ENCODE measurements at places on chromosomes 1 and 21.

- DNase-seq, result no peak
Observed at GRCh38 chr1:6483017-6483760, 8.3 kb downstream of the PLEKHG5 start.

DNA sequence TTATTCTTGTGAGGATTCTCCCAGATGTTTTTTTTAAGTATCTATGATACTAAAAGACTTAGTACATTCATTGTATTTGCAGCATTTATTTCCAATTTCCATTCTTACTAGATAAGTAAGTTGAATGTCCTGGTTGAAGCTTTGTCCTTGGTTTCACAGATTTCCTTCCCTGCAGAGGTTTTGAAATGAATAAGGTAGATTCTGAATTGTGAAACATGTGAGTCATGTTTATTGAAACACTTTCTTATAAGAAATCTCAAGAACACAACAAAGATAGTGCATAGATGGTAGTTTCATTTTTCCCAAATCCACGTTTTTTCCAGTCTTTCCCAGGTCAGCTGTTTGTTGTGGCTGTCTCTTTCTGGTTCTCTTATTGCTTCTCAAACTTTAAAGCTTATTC, 24.8 kb downstream of the GABPA start:
- no peak for DNase-seq

DNA sequence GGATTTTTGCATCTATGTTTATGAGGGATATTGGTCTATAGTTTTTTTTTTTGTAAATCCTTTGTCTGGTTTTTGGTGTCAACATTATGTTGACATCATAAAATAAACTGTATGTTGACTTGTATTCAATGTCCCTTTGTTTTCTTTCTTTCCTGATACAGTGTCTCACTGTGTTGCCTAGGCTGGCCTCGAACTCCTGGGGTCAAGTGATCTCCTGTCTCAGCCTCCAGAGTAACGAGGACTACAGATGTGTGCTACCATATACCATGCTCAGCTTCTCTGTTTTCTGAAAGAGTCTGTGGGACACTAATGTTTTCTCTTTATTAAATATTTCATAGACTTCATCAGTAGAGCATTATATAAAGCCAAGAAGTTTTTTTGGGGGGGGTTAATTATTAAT, 18.3 kb downstream of the MAN1C1 start:
- DNase-seq, result no peak

DNA sequence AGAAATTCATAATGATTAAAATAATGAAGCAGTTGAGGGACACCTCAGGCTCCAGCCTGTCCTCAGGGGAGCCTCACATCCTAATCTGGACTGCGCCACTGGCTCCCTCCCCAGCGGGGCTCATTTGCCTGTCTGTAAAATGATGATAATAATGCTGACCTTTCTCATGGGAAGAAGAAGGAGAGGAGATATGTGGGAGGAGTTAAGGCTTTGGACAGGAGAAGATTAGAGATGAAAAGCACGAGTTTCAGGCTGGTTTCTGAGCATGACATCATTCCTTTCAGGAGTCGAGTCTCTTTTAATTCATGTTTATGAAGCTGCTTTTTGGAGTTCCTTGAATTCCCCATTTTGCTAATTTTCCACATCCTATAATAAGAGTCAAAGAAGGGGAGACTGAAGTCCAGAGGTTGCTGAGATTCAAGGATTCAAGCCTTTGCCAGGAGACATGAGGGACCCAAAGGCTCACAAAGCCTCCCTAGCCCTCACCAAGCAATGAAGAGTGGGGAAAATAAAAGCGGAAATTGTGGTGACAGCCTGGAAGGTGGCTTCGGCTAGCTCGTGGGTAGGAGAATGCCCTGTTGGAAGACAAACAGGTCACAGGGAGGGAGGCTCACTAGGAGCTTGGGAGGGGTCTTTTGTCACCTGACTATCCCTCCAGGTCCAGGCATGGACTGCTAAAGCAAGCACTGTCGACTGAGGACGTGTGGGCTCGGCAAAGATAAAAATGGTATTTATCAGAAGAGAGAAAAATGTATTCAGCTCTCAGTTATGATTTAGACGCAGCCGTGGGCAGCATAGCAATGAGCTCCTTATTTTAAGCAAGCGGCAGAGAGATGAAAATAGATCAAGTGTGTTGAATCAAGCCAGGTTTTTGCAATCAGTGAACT, 27.5 kb upstream of the STMN1 start:
- no peak for DNase-seq

- DNase-seq, result peak; percentile 80
Observed at GRCh38 chr1:17289721-17290120, 18.3 kb upstream of the PADI4 start.

DNA sequence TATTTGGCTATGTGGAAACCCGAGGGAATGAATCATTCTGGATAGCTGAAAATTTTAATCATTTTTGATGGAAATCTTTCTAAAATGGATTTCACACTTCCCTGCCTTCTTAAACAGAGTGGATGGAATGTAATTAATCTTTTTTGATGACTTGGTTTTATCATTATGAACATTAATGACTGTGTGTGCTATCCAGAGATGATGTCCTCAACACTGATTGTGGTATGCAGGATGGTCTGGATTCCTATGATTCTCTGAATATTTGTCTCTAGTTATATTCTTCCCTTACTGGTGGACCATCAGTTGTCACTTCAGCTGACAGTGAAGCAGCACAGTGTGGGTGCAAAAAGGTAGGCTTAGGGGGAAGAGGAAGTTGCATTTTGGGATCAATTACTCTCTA, 513.5 kb downstream of the LMO4 start:
- peak; percentile 26 for DNase-seq

DNA sequence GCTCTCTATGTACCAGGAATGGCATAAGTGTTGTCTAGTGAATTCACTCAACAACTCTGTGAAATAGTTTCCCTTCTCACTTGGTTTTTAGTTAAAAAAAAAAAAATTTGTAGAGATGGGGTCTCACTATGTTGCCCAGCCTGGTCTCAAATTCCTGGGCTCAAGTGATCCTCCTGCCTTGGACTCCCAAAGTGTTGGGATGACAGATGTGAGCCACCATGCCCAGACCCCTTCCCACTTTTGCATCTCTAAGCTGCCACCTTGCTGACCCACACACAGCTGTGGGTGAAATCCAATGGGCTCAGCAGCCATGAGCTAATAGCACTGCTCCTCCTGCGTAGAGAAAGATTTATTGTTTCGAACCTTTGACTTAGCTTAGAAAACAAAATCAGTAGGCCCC, 33.5 kb downstream of the NEK2 start:
- DNase-seq, result no peak

Measured in fibroblast of upper back skin (primary cell).